ENCODE measurements at places on chromosomes 2 and 18. TPM values are rescaled to one million over a fixed set of nuclear protein-coding genes. Genes with fewer than 3 reads are reported as not detected.

The LAMA3 gene
- total RNA-seq = 81.0 TPM

The C2orf66 gene
- not detected for total RNA-seq

GRCh38 chr2:131045286-131046027 lies 47.8 kb downstream of the FAM168B start:
- H3K27ac ChIP-seq = no peak overlapping the region
- no peak for DNase-seq
- no peaks in the 10 kb centered on the region for H3K4me1 ChIP-seq
- no peak overlapping the region for H3K4me3 ChIP-seq

DNA sequence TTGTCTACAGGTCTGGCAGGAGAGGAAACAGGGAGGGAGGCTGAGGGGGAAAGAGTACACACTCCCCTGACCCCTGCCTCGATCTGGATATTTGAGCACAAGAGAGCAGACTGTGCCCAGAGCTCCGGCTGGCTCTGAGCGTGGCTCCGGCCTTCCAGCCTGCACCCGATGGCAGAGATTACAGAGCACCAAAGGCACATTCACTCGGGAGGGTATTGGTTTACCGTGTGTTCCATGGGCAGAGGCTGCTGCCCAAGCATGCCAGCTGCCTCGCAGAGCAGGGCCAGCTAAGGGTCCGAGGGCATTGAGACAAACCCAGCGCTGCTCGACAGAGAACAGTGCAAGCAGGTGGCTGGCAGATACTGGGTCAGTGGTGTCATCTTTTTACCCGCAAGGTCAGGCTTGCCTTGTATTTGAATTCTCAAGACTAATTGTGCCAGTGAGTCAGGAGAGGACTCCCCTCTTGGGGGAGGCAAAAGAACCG lies 132.2 kb downstream of the TNS1 start:
- peaks cover 52% of the 10 kb centered on the region for H3K36me3 ChIP-seq
- no peak for DNase-seq
- H3K27me3 ChIP-seq = no peaks in the 10 kb centered on the region
- H3K4me3 ChIP-seq = no peak overlapping the region
- no peaks in the 10 kb centered on the region for H3K4me1 ChIP-seq

- peaks cover 6% of the 10 kb centered on the region for H3K4me1 ChIP-seq
- H3K27ac ChIP-seq = no peak overlapping the region
- H3K27me3 ChIP-seq = no peaks in the 10 kb centered on the region
- no peak for DNase-seq
- H3K36me3 ChIP-seq = peaks cover 33% of the 10 kb centered on the region
Measured at GRCh38 chr2:241153616-241154015, 3.3 kb downstream of the PPP1R7 start.

The HMSD gene
- total RNA-seq = 0.17 TPM

- H3K4me1 ChIP-seq = peaks cover 5% of the 10 kb centered on the region
- H3K27me3 ChIP-seq = no peaks in the 10 kb centered on the region
- H3K27ac ChIP-seq = no peak overlapping the region
- H3K36me3 ChIP-seq = no peaks in the 10 kb centered on the region
Measured at GRCh38 chr2:190805126-190805525, 75.5 kb upstream of the GLS start.

The GBX2 gene
- not detected for total RNA-seq

GRCh38 chr18:26438980-26439379 lies 109.4 kb downstream of the KCTD1 start:
- DNase-seq = no peak
- no peak overlapping the region for H3K4me3 ChIP-seq
- H3K27me3 ChIP-seq = no peaks in the 10 kb centered on the region
- no peak overlapping the region for H3K27ac ChIP-seq
- H3K4me1 ChIP-seq = no peaks in the 10 kb centered on the region

The CNTNAP5 gene
- 0.03 TPM for total RNA-seq

The MDH1B gene
- 15.0 TPM for total RNA-seq

The G6PC2 gene
- not detected for total RNA-seq

The RNASEH1 gene
- total RNA-seq = 24.5 TPM

GRCh38 chr2:216618785-216619184 lies 14.4 kb upstream of the IGFBP2 start:
- H3K4me3 ChIP-seq = no peak overlapping the region
- H3K36me3 ChIP-seq = no peaks in the 10 kb centered on the region
- DNase-seq = no peak
- H3K4me1 ChIP-seq = peaks cover 1% of the 10 kb centered on the region

- DNase-seq = peak; percentile 80
- H3K36me3 ChIP-seq = no peaks in the 10 kb centered on the region
- H3K4me1 ChIP-seq = peaks cover 4% of the 10 kb centered on the region
- peak overlapping the region; percentile 83 for H3K27ac ChIP-seq
Measured at GRCh38 chr18:55405475-55405874, 182.5 kb downstream of the TCF4 start.

GRCh38 chr2:45929674-45930395 lies 278.4 kb downstream of the PRKCE start:
- DNase-seq = no peak
- no peaks in the 10 kb centered on the region for H3K36me3 ChIP-seq
- H3K4me3 ChIP-seq = no peak overlapping the region
- H3K27me3 ChIP-seq = no peaks in the 10 kb centered on the region
- H3K27ac ChIP-seq = peak overlapping the region; percentile 74

- no peak overlapping the region for H3K4me3 ChIP-seq
- no peaks in the 10 kb centered on the region for H3K27me3 ChIP-seq
- DNase-seq = peak; percentile 78
- no peaks in the 10 kb centered on the region for H3K4me1 ChIP-seq
- H3K27ac ChIP-seq = no peak overlapping the region
Measured at GRCh38 chr2:7169593-7169992, 252.4 kb downstream of the RNF144A start.

DNA sequence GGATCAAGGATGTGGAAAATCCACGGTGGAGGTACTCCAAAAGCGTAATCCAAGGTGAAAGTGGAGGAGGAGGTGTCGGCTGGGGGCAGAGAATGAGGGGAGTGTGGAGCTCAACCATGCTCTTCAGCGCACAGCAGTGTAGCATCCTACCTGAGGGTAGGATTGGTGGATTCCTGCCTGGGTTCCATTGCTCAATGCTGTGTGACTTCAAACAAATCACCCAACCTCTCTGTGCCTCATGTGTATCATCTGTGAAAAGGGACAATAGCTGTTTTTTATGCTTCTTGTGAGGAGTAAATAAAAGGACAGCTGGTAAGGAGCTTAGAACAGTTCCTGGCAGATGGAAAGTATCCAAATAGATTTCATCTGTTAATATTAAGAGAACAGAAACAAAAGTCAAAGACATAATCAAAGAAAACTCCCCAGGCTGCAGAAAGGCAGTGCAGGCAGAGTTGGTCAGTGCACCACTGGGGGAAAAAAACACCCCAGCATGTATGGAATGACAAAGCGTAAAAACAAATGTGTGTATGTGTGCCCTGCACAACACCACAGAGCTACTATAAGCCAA lies 130.0 kb upstream of the HDAC4 start:
- no peak for DNase-seq
- H3K4me3 ChIP-seq = no peak overlapping the region
- H3K27me3 ChIP-seq = no peaks in the 10 kb centered on the region
- H3K27ac ChIP-seq = no peak overlapping the region
- H3K36me3 ChIP-seq = no peaks in the 10 kb centered on the region

DNA sequence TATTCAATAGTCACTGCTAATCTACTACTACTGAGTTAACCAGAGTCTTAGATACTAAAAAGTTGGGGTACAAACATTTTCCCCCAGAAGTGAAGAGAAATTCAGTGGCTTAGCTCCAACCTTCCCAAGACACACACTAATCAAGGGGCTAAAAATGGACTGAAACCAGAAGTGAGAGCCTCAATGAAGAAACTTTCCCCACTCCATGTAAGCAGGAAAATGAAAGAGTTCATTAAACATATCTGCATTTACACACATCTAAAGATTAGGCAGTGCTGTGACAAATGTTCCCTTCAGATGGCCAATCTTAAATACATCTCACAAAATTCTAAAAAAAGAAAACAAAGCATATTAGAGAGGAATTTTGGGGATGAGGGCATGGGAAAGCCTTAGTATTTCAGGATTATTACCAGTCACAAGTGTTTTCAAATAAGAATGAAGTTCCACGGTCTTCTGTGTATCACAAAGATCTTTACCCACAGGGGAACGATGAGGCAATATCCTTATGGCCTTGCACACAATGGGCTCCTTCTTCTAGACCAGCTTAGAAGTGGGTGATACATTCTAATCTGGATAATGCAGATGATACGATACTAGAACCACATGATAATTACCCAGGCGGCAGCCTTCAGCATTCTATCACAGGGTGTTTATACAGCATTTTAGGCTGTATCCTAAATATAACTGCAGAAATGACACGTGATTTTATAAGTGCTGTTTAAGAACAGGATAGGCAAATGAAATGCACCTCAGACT lies 17.1 kb downstream of the ANKRD44 start:
- no peak overlapping the region for H3K4me3 ChIP-seq
- H3K4me1 ChIP-seq = peaks cover 31% of the 10 kb centered on the region
- H3K27ac ChIP-seq = peak overlapping the region; percentile 21
- H3K36me3 ChIP-seq = no peaks in the 10 kb centered on the region

The VWC2L gene
- total RNA-seq = 0.25 TPM

The KHK gene
- total RNA-seq = 7.6 TPM

The CTNNA2 gene
- total RNA-seq = not detected

DNA sequence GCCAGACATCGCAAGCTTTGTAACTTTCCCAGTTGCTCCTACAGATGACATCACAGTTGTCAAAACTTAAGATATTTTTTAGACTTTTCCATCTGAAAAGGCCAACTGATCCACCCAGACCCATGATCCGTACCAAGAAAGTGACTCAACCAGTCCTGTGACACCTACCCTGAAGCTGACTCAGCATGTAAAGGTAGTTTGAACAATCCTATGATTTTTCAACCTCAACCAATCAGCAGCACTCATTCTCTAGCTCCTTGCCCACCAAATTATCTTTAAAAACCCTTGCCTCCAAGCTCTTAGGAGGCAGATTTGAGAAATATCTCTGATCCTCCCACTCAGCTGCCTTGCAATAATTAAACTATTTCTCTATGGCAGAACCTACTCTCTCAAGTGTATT lies 1686.7 kb upstream of the LRRTM1 start:
- H3K27ac ChIP-seq = no peak overlapping the region
- no peaks in the 10 kb centered on the region for H3K4me1 ChIP-seq
- DNase-seq = no peak
- H3K36me3 ChIP-seq = no peaks in the 10 kb centered on the region
- H3K4me3 ChIP-seq = no peak overlapping the region
- no peaks in the 10 kb centered on the region for H3K27me3 ChIP-seq

The ZSWIM2 gene
- not detected for total RNA-seq

The CXCR4 gene
- total RNA-seq = 123 TPM

The PLGLB2 gene
- total RNA-seq = 0.61 TPM

DNA sequence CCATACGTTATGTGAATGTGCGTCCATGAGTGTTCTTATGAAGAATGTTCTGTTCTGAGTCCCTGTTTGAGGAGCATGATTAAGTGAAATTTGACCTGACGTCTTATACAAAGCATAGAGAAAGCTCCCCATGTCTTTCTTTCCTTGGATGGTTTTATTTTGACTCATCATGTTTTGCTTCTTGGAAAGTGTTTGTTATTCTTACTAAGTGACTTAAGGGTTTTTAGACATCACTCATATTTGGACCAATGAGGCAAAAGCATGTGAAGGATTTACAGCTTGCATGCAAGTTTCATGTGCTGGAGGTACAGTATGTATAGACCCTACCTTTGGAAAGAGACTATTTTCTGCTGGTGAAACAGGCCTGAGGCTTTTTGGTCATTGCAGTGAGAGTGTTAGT lies 33.5 kb upstream of the ZEB2 start:
- H3K36me3 ChIP-seq = no peaks in the 10 kb centered on the region
- H3K4me3 ChIP-seq = no peak overlapping the region
- DNase-seq = no peak
- H3K4me1 ChIP-seq = no peaks in the 10 kb centered on the region

DNA sequence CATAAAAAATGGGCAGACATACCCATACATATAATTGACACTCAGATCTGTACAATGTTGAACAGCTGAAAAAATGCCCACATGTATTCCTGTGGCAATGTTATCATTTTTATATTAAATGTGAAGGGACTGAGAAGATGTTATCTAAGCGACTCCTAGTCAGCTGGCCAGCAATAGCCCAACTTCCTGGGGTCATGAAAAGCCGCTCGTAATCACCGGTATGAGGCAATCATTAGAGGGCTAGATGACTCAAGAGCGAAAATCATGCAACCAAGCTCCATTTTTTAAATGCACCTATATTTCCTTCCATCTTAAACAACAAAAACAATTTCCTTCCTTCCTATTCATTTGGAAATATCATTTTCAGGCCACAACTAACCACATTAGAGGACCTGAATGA lies 274.6 kb upstream of the CCDC68 start:
- peaks cover 5% of the 10 kb centered on the region for H3K36me3 ChIP-seq
- no peak for DNase-seq
- H3K27me3 ChIP-seq = no peaks in the 10 kb centered on the region
- no peak overlapping the region for H3K4me3 ChIP-seq

The AQP12A gene
- total RNA-seq = not detected

- peak; percentile 57 for DNase-seq
- H3K4me1 ChIP-seq = peaks cover 2% of the 10 kb centered on the region
- no peak overlapping the region for H3K4me3 ChIP-seq
- H3K27ac ChIP-seq = no peak overlapping the region
- H3K36me3 ChIP-seq = no peaks in the 10 kb centered on the region
Measured at GRCh38 chr2:96108541-96109360, 7.6 kb downstream of the ADRA2B start.

The MAP3K19 gene
- total RNA-seq = 21.1 TPM

The FHOD3 gene
- total RNA-seq = 7.4 TPM

The TWSG1 gene
- total RNA-seq = 30.0 TPM

GRCh38 chr2:100643467-100643866 lies 80.7 kb downstream of the PDCL3 start:
- H3K27me3 ChIP-seq = no peaks in the 10 kb centered on the region
- no peak for DNase-seq
- H3K4me1 ChIP-seq = no peaks in the 10 kb centered on the region
- H3K27ac ChIP-seq = no peak overlapping the region

The RAD51AP2 gene
- not detected for total RNA-seq

GRCh38 chr2:146868051-146868450 lies 976.8 kb upstream of the ACVR2A start:
- no peak overlapping the region for H3K27ac ChIP-seq
- H3K4me1 ChIP-seq = no peaks in the 10 kb centered on the region
- no peaks in the 10 kb centered on the region for H3K27me3 ChIP-seq
- DNase-seq = no peak

DNA sequence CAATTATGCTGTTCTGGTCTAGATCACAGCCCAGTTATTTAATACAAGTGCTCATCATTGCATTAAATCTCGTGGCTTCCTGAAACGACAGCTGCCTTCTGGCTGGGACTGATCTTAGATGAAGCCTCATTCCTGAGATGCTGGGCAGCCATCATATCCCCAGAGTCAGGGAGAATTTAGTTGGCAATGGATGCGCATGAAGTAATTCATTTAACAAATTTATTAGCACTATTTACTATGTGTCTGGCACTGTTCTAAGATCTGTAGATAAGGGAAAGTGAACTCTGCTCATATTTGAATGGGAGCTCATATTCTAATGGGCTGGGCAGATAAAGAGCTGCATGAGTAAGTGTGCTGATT lies 244.7 kb downstream of the KCNS3 start:
- no peak for DNase-seq
- H3K4me1 ChIP-seq = peaks cover 7% of the 10 kb centered on the region
- H3K27me3 ChIP-seq = no peaks in the 10 kb centered on the region
- H3K36me3 ChIP-seq = no peaks in the 10 kb centered on the region

The ZNF804A gene
- total RNA-seq = 0.17 TPM

The CD8A gene
- total RNA-seq = 1.1 TPM

The LYPD6B gene
- total RNA-seq = 3.2 TPM

All from lung (tissue), 17 donors.